A375 (cell line): ENCODE measurements at places on chromosomes 7 and 10. TPM values are rescaled to one million over a fixed set of nuclear protein-coding genes. Genes with fewer than 3 reads are reported as not detected.

The STEAP1B gene
- 35.9 and 48.7 TPM in 2 replicates for total RNA-seq

The NRG3 gene
- 0.08 and 0.16 TPM in 2 replicates for total RNA-seq

The FGL2 gene
- not detected in 2 replicates for total RNA-seq

The OIT3 gene
- not detected in 2 replicates for total RNA-seq
